B cell (primary cell): ENCODE measurements at places on chromosomes 1 and 21.

GRCh38 chr1:40344597-40344996 is 27.5 kb upstream of the COL9A2 start:
- peak; percentile 68 for DNase-seq

DNA sequence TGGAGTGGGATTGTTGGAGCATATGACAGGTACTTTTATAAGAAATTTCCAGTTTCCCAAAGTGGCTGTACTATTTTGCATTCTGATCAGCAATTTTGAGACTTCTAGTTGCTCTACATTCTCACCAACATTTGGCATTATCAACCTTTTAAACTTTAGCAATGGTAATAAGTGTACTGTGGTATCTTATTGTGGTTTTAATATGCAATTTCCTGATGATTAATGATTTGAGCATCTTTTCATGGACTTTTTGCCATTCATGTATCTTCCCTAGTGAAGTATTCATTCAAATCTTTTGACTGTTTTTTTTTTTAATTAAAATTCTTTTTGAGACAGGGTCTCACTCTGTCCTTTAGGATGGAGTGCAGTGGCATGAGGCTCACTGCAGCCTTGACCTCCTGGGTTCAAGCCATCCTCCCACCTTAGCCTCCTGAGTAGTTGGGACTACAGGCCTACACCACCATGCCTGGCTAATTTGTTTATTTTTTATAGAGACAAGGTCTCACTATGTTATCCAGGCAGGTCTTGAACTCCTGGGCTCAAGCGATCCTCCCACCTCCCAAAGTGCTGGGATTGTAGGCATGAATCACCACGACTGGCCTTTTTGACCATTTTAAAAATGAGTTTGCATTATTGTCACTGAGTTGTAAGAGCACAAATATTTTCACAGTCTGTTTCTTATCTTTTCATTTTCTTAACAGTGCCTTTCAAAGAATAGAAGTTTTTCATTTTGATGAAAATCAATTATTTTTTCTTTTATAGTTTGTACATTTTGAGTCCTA is 7.8 kb upstream of the SLC6A9 start:
- no peak for DNase-seq

DNA sequence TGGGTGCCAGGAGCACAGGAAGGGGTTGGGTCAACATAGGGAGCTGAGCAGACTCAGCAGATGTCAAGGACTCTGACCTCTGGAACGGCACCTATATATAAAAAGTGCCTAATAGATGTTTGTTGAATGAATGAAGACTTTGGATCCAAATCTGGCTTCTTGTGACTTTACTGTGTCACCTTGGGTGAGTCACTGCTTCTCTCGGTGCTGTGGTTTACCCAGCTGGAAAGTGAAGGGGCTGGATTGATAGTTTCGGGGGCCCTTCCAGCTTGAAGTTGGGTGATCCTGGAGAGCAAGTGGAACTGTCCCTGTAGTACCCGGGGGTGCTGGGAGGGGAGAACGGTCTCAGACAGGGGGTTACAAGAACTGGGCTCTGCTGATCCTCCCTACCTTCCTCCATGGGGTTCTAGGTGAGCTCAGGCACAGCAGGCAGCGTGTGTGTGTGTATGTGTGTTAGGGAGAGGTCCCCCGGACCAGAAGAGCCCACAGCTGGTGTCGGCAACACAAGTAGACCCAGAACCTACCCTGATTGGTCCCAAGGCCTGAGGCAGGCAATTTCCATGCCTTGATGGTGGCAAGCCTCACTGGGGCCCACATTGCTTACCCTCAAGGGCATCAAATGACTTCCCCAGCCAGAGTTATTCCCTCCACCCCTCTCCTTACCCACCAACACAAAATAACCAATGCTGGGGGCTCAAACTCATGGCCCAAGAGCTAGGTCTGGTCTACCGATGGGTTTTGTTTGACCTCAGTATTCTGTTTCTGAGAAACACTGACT is 5.5 kb upstream of the PADI1 start:
- DNase-seq, result no peak

DNA sequence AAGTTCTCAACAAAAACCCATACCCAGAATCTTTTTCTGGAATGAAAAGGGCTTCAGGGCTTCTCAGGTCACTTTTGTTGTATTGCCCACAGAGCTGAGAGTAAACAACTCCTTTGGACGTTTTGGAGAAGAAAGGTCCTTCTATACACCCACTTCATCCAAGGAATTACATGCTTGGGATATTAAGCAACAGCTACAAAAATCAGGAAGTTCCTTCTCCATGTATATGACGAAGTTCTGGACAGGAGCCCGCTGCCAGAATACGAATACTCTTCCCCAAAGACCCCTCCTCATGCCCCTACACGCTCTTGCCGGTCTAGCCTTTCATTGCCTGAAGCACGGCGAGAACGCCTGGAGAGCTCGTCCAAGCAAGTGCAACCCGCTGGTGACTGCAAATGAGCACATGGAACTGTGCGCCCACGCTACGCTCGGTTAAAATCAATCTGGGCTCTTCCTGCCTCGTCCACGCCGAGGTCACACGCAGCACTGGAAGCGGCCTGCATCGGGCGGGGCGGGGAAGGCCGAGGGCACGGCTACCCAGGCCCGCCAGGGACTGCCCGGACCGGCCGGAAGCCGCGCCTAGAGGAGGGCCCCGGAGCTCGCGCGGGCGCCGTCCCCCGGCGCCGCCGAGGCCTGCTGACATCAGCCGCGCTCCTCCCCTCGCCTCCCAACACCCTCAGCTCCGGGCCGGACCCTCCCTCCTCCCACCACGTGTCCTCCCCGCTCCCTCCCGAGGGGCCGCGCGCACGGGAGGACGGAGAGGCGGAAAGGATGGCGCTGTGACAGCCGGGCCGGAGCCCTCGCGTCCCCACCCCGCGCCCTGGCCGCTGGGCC is at the start of gene POGK:
Gene POGK, plus strand, starts transcription at position 710 of the 834 bp plus-strand sequence. CDS start 1,482 bp downstream, outside the sequence.
- peak; percentile 89 for DNase-seq

- DNase-seq, result peak; percentile 57
Measured at GRCh38 chr1:145962157-145963102, 1.9 kb downstream of the ANKRD34A start.

DNA sequence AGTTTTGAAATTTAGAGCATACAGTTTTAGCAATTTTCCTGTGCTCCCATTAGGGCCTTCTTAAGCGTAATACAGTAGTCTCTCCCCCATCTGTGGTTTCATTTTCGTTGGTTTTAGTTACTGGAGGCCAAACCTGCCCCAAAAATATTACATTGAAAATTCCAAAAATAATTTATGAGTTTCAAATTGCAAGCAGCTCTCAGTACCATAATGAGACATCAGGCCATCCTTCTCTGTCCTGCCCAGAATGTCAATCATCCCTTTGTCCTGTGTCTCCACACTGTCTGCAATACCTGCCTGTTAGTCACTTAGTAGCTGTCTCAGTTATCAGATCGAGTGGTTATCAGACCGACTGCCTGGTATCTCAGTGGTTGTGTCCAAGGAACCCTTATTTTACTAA is 45.4 kb downstream of the ADSS2 start:
- no peak for DNase-seq

DNA sequence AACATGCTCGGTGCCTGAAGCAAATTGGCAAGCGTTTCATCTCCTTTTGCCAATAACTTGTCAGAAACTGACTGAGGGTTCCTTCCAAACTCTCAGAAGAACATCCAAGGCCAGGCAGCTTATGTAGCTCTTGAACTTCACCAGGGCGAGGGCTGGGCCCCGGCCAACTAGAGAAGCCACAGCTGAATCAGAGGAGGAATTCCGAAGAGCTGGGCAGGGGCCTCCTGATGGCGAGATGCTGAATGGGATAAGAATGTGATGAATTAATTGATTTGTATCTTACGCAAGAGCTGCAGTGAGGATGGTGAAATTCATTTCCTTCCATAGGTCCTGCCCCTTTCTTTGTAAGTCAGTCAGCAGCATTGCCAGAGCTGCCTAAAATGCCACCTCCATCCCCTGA is 345.8 kb downstream of the KIF26B start:
- no peak for DNase-seq

DNA sequence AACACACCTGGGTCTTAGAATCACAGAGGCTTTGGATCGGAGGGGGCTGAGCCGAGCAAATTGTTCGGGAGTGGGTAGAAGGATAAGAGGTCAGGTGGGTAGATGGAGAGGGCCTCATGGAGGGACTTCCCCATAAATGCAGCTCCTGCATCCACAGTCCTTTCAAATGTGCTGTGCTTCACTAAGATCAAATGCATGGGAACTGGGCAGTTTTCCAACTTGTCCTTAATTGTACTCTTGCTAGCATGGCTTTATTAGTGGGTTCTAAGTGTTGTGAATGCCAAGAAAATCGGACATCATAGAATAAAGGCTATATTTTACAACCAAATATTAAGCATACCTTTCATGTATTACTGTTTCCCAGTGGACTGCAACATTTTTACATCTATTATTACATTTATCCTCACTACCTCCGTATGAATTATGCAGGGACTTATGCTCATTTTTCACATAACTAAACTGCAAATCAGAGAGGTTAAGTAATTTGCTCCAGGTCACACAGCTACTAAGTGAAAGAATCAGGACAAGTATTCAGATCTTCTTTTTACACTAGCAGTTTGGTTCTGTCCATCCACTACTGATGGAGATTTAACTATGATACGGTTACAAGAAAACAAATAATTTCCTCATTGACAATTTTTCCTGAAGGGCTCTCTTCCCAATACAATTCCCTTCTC is 174.5 kb upstream of the RUNX1 start:
- DNase-seq, result no peak

DNA sequence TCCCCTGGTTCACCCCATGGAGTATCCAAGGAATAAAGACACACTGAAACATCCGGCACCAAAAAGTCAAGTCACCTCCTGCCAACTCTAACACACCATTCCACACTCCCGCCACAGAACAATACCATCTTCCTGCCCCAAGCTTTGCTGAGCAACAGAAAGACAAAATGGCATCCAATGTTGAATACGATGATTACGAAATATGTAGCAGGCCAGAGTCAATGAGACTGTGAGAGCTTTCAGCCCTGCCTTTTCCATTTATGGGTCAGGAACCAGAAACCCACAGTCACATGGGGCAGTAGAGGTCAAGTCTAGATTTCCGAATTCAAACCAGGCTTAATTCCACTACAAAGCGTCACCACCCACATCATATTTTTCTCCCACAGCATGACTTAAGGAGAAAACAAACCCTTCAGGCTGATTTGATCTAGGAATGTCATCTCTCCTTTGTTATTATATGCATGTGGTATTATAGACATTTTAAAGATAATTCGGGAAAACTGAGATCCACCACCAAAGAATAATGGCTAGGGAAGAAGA is 249.8 kb downstream of the SETD4 start:
- no peak for DNase-seq

DNA sequence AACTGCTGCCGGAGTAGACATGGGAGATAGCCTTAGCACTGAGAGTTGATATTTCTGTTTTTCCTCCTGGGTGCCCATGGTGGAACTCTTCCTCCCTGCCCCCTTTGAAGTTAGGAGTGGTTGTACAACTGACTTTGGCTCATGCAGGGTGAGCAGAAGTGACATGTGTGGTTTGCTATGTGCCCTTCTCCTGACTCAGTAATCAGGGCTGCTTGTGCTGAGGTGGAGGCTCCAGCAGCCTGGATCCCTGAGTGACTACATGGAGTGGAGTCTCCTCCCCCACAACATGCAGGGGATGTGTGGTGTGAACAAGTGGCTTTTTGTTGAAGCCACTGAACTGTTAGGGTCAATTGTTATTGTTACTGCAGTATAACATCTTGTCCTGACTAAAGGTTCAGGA is 261.6 kb downstream of the CAMTA1 start:
- DNase-seq, result no peak

- no peak for DNase-seq
Measured at GRCh38 chr1:6418668-6419396, 887 bp downstream of the HES2 start.

GRCh38 chr1:44842862-44843655 is at the start of gene PTCH2:
TSS of gene PTCH2 (minus strand) at chr1:44843253. CDS start at chr1:44842932, 321 bp downstream.
- DNase-seq, result peak; percentile 54

GRCh38 chr1:170634293-170634692 is 29.6 kb upstream of the PRRX1 start:
- DNase-seq, result no peak

DNA sequence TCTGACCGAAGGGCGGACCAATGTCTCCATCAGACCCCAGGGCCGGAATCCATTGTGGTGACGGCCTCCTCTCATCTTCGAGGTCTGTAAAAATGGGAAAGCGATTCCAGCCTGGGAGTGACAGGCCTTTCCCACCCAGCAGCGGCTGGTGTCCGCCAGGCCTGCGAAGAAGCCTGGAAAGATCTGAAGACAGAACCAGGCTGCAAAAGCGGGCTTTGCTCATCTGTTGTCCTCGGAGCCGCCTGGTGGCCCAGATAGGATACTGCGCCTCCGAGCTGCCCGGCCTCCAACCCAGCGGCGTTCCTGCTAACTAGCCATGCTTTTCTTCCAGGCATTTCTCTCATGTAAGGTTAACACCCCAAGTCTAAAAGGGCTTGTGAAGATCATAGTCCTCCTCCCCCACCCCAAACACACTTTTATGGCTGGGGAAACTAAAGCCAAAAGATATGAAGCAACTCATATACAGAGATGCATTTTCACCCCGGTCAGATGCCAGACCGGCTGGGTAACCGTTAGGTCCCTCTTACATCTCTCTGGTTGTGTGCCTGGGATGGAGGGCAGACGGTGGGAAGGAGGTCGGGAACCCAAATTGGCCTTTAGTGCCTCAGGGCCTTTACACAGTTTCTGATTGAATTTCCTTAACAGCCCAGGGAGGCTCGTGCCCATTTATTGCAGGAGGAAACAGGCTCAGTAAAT is 1.9 kb upstream of the DHRS3 start:
- peak; percentile 77 for DNase-seq

DNA sequence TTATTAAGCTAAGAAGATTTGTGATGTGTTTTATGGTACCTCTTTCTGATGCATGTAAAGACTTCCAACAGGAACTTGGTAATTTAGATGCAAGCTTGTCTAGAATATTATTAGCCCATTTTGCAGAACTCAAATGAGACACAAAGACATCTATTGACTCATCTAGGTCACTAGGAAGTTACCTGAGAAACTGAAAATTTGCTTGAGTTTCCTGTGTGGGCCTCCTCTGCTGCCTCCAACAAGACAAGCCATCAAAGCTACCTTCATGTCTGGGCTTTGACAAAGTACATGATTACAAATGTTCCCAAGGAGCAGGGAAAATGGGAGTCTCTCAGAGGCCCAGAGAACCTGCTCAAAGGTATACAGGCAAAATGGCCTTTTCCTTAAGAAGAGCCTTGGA is 5.6 kb downstream of the RUNX1 start:
- DNase-seq, result peak; percentile 22

GRCh38 chr1:68120136-68120791 is 69.8 kb upstream of the DIRAS3 start:
- DNase-seq, result peak; percentile 66

GRCh38 chr21:45849651-45850050 is 131.9 kb upstream of the COL6A1 start:
- no peak for DNase-seq

- peak; percentile 79 for DNase-seq
Measured at GRCh38 chr1:24688621-24689195, 45.6 kb downstream of the SRRM1 start.

DNA sequence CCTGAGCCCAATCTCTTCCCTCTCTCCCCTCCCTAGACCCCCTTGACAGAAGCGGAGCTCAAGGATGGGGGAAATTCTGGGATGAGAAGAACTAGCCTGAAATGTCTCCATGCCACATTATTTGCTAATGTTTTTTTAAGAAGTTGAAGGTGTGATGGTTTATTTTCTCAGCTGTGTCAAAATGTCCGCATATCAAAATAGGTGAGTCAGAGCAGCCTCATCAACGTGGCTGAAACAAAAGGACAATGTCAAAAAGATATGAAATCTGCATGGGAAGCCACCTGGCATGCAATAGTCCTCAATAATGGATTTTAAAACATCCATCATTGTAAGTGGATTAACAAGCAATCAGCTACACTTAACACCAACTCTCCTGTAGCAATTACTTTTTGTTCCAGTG is 101.4 kb downstream of the BEND5 start:
- no peak for DNase-seq
